ENCODE measurements at places on chromosomes 1 and 21. TPM values are rescaled to one million over a fixed set of nuclear protein-coding genes. Genes with fewer than 3 reads are reported as not detected.

DAB1 gene
- not detected for total RNA-seq

GBP5 gene
- total RNA-seq, result not detected

- no peak for DNase-seq
These were observed 12.4 kb downstream of the ADAR start for GRCh38 chr1:154595621-154596020.

OLFML3 gene
- 0.12 TPM for total RNA-seq

DNA sequence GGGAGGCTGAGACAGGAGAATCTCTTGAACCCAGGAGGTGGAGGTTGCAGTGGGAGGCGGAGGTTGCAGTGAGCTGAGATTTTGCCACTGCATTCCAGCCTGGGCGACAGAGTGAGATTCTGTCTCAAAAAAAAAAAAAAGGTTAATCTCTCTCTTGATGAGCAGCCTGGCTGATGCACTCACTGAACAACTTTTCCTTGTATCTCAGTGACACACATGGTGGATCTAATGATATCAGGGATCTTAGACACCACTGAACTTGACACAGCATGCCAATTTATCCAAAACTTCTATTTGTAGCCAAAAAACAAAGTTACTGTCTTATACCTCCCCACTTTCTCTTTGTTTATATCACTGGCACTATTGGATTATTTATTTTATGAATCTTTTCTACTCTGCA is 16.2 kb downstream of the RHBDL2 start:
- DNase-seq, result no peak

GRCh38 chr1:238562341-238562740 is 671.6 kb upstream of the ZP4 start:
- DNase-seq, result no peak
